ENCODE measurements at places on chromosomes 11 and 22.

DNA sequence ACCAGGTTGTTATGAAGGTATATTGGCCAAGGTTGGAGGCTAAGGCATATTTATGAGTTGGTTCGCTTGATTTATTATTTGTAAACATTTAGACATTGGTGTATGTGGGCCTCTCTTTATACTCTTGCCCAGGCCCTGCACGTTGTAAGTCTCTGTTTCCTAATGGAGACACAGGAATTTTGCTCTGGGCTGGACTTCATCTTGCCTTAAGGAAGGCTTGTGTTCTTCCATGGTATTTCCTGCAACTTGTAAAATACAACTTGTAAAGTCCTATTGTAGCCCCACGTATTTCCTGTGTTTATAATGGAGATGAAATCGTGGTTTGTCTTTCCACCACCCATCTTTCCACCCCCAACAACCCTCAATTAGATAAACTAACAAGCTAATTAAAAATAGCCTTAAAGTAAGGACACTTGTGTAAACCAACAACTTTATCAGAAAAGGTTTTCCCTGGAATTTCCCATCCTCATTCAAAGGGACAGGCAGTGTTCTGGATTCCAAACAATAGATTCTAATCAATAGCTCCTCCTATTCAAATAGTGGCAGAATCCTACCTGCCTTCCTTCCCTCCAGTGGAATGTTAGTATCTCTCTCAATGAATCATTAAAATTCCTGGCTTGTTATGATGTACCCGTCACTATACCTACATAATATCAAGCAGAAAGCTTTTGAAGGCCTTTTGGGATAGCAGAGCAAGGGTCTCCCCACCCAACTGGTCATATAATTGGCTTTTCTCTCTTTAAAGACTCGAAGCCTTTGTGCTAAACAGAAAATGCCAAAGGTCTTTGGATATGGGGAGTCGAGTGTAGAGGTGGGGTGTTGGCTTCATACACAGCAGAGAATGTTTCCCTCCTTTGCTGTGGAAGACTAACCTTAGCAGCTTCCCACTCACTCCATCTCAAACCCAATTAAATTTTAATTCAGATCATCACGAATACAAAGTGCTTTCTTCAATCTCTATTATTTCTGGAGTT is 77.1 kb downstream of the UBASH3B start:
- DNase-seq, result no peak

- no peak for DNase-seq
Observed at GRCh38 chr11:134674974-134675373, 262.9 kb upstream of the B3GAT1 start.

GRCh38 chr11:5809122-5809519 is 397 bp downstream of the OR52N2 start:
- DNase-seq, result no peak

DNA sequence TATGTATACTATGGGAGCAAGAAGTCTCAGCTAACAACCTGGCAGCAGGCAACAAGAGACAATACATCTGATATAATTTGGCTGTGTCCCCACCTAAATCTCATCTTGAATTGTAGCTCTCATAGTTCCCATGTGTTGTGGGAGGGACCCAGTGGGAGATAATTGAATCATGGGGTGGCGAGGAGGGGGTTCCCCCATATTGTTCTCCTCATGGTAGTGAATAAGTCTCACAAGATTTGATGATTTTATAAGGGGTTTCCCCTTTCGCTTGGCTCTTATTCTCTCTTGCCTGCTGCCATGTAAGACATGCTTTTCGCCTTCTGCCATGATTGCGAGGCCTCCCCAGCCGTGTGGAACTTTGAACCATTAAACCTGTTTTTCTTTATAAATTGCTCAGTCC is 6.2 kb downstream of the DNAJC24 start:
- DNase-seq, result no peak

DNA sequence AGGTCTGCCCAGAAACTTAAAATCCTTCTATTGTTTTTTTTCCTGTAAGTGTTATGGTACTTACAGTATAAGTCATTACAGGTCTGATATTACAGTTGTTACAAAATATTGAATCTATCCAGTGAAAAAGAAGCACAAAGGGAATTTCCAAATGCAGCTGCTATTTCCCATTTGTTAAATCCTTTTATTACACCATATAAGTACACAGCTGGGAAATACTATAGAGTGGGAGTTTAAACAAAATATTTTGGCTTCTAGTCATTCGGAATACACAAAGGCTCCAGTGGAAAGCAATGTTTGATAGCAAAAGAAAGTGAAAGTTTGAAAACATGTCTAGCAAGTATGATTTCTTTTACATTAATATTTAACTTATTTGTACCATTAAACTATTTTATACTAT is 18.0 kb downstream of the SOX6 start:
- no peak for DNase-seq

DNA sequence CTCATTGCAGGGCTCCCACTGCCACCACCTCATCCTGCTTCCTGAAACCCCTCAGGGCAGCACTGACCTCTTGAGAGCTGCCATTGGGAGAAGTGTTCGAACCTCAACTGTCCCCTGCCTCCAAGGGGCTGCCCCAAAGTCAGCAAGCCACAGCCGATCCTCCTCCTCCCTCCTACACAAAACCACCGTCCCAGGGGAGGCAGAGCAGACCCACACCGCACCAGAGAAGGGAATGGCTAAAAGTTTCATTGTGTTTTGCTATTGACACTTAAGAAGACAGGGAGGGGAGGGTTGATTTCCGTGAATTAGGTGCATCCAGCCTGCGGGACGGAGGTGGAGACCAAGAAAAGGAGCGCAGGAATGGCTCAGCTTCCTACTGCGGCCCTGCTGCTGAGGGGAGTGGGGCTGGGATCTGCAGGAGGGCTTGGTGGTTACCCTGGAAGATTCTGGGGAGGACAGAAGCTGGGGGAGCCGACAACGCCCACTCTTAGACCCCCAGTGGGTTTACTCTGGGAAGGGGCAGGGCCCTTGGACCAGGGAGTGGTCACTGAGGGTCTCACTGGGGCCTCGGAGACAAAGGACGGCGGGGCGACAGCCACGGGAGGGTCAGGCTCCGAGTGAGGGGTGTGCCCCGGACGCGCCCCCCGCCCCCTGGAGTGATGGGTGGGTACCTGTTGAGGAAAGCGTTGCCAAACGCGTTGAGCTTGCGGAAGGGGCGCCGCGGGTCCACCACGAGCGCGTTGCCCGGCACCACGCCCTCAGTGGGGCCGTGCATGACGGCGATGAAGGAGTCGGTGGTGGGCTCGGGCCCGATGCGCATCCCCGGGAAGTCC is 815 bp downstream of the EHD1 start:
- DNase-seq, result no peak

GRCh38 chr11:104155375-104155774 is 8.6 kb downstream of the PDGFD start:
- no peak for DNase-seq

GRCh38 chr11:47393163-47394049 is 15.0 kb upstream of the SLC39A13 start:
- peak; percentile 26 for DNase-seq
